ENCODE measurements at places on chromosomes 3 and 15. TPM values are rescaled to one million over a fixed set of nuclear protein-coding genes. Genes with fewer than 3 reads are reported as not detected.

Gene LMAN1L
- total RNA-seq = not detected

Gene TMEM87A
- 90.4 TPM for total RNA-seq

DNA sequence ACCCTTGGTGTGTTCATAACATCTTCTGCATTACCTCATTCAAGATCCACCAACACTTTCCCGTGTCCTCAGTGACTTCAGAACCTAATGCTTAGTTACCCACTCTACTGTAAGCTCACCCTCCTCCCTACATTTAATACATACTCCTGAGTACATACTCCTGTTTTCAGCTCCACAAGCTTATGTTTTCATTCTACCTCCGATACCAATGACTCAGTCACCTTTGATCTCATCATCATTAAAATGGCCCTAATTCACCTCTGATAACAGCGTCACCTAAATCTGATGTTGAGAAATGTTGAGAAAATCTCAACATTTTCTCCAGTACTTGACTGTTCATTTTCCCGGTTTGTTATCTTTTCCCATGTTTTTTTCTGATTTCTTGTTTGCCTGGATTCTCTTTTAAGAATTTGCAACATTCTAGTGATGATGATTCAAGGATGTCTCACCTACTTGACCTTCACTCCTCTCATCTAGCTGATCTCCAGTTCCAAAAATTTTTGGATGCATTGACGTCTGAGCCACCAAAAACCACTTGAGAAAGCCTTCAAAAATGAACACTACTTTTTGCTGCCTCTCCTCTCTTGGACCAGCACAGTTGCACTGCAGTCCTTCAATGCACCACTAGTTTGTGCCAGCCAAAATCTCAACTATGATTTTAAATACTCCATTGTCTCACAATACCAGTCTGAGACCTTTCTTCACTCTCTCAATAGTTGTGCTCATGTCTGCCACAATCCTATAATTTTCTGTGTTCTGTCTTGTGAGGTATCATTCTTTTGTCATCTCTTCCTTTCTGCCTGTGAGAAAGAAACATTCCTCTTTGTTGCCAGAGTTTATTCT is 220.7 kb upstream of the SEMA6D start:
- H3K27ac ChIP-seq = no peak overlapping the region
- H3K4me1 ChIP-seq = no peaks in the 10 kb centered on the region
- no peak overlapping the region for H3K4me3 ChIP-seq
- H3K36me3 ChIP-seq = no peaks in the 10 kb centered on the region

DNA sequence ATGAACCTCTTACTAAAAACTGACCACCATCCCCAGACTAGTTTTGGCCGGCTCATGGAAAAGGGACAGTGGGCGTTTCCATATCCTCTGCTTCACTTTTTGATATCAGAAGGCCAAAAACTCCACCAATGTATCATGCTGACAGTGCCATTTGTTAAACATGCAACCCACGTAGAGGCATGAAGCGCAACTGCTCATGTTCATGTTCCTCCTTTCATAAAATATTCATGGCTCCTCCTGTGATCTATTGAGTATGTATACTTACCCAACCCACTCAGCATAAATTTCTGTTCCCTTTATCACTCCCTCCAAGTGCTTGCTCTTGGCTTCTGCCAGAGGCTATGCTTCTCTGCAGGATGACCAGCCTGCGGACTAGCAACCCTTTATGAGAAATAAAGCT is 58.7 kb upstream of the TGFBR2 start:
- no peaks in the 10 kb centered on the region for H3K36me3 ChIP-seq
- H3K4me1 ChIP-seq = no peaks in the 10 kb centered on the region
- H3K4me3 ChIP-seq = no peak overlapping the region
- DNase-seq = no peak
- no peak overlapping the region for H3K27ac ChIP-seq

DNA sequence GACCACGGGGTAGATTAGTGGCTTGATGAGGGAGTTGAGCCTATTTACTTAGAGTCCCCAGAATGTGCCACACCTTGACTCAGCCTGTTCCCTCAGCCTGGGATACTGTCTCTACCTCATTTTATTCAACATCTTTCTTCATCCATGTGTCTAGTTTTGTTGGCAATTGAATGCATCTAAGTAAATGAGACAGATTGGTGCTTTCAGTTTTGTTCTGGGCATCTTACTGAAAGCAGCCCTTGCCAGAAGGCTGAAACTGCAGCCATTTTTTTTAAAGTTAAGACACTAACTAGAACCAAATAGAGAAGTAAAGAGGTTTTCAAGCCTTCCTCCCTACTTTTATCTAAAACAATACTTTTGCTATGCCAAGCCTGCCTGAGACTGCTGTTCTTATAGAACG is 246.8 kb downstream of the SLCO3A1 start:
- H3K27ac ChIP-seq = no peak overlapping the region
- H3K36me3 ChIP-seq = no peaks in the 10 kb centered on the region
- H3K4me3 ChIP-seq = no peak overlapping the region
- no peak for DNase-seq

DNA sequence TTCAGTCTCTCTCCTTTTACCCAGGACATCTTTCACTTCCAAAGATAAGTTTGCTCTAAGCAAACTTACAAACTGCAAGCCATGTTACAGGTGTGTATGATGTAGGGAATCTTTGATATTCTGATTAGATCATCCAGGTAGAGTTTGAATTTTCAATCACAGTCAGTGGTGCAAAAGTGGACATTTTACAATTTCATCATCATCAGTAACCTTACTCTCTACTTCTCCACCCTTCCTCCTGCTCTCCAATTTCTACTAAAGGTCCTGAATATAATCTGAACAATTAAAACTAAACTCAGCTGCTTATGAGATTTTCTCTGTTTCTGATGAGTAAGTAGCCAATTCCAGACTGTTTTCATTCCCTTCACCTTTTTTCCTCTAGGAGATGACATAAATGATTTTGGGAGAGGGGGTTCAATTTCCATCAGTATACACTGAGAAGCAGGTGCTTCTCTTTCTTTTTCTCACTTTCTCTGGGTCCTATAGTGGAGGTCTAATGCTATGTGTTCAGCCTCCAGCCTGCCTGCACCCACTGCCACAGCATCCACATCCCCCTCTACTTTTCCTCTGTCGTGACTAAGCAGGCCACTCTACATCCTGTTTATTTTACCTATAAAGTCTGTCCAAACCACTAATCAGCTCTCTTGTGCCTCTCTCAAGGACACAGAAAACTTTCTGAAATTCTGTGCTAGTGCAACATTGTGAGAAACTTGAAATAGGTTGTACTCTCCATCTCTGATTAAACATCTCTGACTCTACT is 27.6 kb downstream of the SUCNR1 start:
- H3K27ac ChIP-seq = no peak overlapping the region
- no peak overlapping the region for H3K4me3 ChIP-seq
- H3K27me3 ChIP-seq = no peaks in the 10 kb centered on the region
- no peaks in the 10 kb centered on the region for H3K36me3 ChIP-seq
- peaks cover 4% of the 10 kb centered on the region for H3K4me1 ChIP-seq

DNA sequence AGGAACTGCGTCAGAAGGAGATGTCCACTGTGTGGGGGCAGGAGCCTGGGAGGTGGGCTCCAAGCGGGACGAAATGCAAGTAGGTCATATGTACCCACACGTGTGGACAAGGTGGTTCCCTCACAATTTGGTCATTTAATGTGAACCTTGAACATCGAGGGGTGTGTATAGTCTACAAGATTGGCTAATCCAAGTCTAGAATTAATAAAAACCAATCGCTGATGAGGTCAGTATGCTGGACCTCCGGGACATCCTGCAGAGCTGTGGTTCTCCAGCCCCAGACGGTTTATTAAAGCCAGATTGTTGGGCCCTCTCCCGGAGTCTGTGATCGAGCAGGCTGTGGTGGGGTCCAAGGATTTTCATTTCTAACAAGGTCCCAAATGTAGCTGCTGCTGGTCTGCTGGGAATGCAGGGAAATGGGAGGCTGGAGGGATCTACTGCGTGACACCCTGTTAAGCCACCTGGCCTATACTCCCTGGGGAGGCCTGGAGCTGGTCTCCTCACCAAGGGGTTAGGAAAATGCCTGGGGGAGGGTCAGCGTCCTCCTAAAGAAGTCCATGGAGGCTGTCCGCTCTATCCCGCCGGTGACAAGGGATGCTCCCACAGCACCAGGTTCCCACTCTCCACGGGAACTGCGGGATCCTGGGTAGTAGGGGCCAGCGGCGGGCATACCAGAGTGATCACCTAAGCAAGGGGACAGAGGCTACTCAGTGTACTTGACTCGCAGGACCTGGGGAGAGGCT is 25.1 kb downstream of the PCSK6 start:
- H3K27ac ChIP-seq = no peak overlapping the region
- no peaks in the 10 kb centered on the region for H3K27me3 ChIP-seq
- H3K4me1 ChIP-seq = no peaks in the 10 kb centered on the region
- H3K4me3 ChIP-seq = no peak overlapping the region
- no peak for DNase-seq
- H3K36me3 ChIP-seq = no peaks in the 10 kb centered on the region

Measured in hepatocyte (in vitro differentiated cells).